ENCODE measurements at places on chromosomes 7 and 10.
A peak's percentile ranks its signal among the peaks of the same experiment; 100 is the strongest.

DNA sequence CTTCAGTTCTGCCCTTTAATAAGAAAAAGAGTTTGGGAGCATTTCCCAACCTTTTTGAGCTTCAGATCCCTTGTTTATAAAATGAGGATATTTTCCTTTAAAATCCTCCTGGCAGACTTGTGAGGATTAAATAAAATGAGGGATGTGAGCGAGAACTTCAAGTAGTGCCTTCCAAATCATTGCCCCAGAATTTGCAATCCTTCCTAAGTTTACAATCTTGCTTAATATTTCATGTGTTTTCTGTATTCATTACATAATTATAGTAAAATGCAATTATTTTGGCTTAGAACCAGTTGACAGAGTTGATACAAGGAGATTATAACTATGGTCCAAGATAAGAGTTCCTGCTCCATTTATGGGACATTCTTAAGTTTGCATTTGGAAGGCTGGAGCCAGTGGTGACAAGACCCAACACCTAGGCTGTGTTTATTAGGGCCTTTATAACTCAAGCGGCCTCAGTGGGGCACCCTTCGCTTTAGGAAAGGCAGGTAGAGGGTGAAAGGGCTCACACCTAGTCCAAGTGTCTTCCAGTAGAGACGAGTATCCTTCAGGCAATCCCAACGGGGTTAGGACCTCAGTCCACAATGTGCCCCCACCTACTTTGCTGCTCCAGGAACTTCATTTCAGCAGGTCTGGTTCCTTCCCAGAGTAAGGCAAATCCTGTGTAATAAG is 317.5 kb downstream of the WDR11 start:
- DNase-seq: no peak

GRCh38 chr10:11381511-11381910 is 229.9 kb downstream of the USP6NL start:
- no peak for DNase-seq

GRCh38 chr7:110105840-110106239 is 985.1 kb upstream of the LRRN3 start:
- DNase-seq: no peak

GRCh38 chr7:105649727-105650381 is 68.6 kb upstream of the EFCAB10 start:
- DNase-seq: no peak

DNA sequence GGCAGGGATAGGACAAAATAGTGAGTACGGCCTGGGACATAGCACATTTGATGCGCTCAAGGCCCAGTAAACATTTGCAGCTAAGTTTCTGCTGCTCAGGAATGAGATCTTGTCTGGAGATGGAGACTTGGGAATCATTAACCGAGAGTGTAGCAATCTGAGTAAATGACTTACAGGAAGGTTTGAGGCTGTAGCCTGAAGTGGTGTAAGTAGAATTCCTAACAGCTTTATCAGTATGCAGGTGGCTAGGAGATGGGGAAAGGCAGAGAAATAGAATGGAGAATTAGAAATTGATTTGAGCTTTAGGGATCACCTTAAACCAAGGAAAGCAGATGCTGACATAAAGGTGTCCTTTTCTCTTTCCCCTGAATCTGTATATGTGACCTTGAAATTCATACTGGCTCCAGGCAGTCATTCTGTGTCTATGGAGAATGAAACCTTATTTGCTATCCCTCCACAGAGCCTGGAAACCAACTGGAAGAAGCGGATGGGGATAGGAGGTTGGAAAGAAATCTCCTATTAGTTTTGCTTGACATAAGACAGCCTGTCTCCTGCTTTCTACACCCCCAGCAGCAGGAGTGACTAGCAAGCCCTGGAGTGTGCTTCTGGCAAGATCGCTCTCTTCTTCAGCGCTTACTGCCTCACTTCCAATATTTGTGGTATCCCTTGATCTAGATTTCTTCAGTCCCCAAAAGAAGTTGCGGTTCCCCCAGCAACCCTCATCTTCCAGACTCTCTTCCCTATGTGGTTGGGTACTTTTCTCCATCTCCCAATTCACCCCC is 6.4 kb upstream of the PON2 start:
- DNase-seq: no peak

- DNase-seq: no peak
These were observed 451.2 kb downstream of the PLXNA4 start for GRCh38 chr7:132125096-132125495.

GRCh38 chr7:52107355-52107754 is 790.7 kb upstream of the COBL start:
- no peak for DNase-seq

DNA sequence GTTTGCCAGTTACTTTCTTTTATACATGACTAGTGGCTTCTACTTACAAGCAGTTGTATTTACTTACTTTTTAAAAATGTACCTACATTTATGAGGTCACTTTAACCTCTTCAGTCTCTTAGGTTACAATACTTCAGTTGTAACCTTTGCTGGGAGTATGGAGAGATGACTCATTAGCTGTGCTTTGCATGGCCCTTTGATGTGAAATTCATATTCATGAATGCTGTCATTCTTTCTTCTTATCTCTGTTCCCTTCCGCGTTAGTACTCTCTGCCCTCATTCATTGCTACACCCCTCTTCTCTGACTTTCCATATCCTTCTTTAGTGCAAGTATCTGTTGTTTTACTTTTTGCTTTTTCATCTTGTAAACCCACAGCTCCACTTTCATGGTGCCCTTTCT is 164.3 kb downstream of the BMPER start:
- no peak for DNase-seq

- DNase-seq: no peak
These were observed 7.5 kb downstream of the SFXN3 start for GRCh38 chr10:101038484-101038883.

GRCh38 chr10:80538481-80539185 is 931 bp downstream of the SH2D4B start:
- no peak for DNase-seq

GRCh38 chr10:7306147-7306546 is 104.7 kb downstream of the SFMBT2 start:
- DNase-seq: no peak

- DNase-seq: no peak
These were observed 70.3 kb upstream of the SHH start for GRCh38 chr7:155882596-155882995.

DNA sequence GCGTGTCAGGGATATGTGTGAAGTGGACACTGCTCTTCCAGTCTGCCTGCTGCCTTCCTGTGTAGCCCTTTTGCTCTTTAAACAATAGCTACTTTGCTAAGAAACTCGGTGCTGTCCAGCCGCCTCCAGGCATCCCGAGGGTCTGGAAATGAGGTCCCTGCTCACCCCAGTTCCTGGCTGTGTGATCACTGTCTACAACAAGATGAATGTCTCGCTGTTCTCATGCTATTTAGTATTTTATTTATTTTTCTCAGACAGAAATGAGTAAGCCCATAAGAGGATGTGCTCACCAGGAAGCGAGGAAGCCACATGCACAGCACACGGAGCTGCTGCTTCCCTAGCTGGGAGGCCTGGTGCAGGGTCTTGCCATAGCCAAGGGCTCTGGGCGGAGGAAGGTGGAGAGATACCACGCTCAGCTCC is 167.0 kb upstream of the PITRM1 start:
- DNase-seq: no peak

DNA sequence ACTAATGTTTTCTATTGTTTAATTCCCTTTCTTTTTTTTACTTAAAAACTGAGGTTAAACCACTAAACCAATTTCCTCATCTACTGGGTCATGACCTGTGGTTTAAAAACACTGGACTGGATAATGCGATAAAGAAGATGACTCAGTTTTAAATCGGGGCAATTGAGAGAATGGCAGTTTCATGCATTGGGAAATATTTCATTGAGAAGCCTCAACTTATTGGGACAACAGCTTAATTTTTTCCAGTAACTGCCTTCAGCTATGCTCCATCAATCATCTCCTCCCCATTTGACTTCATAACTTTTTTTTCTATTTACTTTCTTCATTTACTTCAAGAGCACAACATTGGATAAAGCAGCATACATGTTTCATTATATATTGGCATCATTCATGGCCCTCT is 61.8 kb upstream of the MET start:
- no peak for DNase-seq

- no peak for DNase-seq
These were observed 2.2 kb downstream of the ADCY1 start for GRCh38 chr7:45576249-45576929.

DNA sequence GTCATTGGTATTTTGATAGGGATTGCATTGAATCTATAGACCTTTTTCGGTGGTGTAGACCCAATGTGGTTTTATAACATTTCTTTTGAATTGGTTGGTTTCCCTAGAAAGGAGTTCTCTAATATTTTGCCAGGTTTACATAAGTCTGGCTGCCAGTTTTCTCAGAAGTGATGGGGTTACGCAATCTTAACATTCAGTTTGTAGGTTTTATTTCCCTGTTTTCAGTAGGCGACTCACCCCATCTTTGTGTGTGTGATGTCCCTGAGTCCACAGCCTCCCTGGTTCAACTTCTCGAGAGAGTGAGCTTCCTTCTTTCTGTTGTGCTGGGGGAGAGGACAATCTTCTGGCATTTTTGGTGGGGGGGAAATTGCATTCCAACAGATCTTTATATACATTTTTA is 9.6 kb upstream of the KIF5B start:
- no peak for DNase-seq

GRCh38 chr7:29202651-29203069 is 8.1 kb downstream of the CHN2 start:
- no peak for DNase-seq

GRCh38 chr7:110521357-110521911 is 569.5 kb upstream of the LRRN3 start:
- peak; percentile 66 for DNase-seq

DNA sequence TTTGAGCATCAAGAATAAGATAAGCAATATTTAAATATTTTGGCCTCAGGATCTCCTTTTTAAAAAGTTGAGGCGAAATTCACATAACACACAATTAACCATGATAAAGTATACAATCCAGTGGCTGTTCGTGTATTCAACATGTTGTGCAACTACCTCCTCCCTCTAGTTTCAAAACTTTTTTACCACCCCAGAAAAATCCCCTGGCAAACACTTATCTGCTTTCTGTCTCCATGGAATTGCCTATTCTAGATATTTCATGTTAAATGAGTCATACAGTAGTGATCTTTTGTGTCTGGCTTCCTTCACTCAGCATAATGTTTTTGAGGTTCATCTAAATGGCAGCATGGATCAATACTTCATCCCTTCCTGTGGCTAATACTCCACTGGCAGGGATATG is 31.8 kb upstream of the IL15RA start:
- DNase-seq: no peak

DNA sequence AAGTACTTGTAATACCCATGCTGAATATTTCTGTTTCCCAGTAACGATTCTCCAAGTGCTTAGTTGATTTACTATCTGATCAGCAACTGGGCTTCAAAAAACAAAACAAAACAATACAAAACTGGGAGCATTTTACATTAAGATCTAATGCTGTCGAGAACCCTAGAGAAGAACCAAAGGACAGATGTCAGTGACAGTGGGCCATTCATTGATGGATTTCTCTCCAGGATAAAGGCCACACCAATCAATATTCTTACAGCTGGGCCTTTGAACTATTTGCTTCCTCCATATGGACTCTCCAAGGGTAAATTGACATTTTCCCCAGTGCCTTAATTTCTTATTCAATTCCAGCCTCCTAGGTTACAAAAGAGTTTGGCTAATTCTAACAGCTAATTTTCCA is 217.5 kb downstream of the ADAM12 start:
- no peak for DNase-seq

- no peak for DNase-seq
These were observed 160.9 kb downstream of the PLXDC2 start for GRCh38 chr10:19977097-19977521.

- DNase-seq: no peak
These were observed 2.3 kb downstream of the IL6 start for GRCh38 chr7:22729180-22729825.

DNA sequence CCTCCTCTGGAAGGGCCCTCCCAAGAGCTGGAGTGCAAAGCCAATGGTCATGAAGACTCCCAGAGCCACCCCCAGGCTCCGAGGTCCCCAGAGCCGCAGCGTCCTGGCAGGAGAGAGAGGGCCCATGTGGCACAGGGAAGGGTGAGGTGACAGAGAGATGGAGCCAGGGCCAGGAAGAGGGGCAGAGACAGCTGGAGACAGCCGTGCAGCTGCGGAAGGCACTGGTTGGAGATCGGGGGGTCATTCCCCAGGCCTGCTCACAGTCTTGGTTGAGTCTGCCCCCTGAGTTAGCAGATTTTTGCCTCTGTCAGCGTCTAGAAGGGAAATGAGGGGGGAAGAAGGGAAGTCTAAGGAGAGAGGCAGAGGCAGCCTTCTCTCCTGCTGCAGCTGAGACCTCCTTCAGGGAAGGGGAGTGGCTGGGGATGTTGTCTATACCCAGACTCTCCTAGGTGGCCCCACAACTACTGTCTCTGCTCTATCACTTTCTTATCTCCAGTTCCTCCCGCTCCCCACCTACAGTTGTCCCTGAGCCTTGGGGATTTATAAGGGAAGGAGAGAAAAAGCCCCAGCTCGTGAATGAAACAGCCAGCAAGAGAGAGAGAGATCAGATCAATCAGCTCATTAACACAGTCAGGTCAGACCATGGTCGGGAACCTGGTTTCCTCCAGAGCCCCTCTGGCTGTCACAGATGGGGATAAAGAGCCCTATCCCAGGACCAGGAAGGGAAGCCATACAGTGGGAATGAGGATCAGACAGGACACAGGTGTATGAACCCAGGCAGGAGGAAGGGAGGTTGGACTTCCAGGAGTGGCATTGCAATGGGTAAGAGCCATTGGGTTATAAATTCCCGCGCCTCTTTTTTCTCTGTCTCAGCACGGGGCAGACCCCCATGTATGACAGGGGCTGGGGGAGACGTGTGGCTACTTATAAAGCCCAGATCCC is 1.2 kb downstream of the GAL3ST4 start:
- no peak for DNase-seq

GRCh38 chr10:26544932-26545331 is 106.8 kb downstream of the APBB1IP start:
- no peak for DNase-seq
